Cerebellar cortex (tissue), 1 donor: ENCODE measurements at places on chromosomes 3 and 15.

GRCh38 chr3:135137296-135137695, 342.2 kb downstream of the EPHB1 start:
- no peak for DNase-seq

GRCh38 chr3:6229778-6230410, 631.0 kb upstream of the GRM7 start:
- no peak for DNase-seq

DNA sequence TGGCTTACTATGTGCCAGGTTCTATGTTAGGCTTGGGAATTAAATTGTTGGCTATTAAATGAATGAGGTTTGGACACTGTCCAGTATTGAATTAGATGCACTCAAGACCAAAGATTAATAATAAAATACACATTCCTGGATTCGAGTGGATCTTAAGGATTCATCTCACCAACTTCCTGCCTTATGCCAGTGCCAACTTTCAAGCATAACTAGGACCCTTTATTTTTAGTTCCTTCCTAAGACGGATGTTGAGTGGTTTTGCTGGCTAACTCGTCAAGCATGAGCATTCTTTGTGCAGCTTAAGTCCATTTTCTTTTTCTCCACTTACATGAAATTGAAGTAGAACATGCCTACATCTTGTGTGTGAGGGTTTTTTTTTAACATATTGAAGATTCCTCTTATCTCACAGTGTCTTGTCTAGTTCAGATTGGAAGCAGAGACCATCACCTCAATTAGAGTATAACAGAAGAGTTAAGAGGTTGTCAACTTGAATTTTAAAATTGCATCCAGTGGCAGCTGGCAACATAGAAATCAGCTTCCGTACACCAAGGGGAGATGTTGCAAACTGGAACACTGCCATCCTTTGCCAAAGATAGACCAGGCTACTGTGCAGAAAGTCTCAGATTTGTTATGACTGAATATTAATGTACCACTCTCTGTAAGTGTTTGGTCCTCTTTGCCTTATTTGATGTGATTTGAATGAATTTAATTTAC, 106.3 kb upstream of the BFSP2 start:
- DNase-seq = no peak

DNA sequence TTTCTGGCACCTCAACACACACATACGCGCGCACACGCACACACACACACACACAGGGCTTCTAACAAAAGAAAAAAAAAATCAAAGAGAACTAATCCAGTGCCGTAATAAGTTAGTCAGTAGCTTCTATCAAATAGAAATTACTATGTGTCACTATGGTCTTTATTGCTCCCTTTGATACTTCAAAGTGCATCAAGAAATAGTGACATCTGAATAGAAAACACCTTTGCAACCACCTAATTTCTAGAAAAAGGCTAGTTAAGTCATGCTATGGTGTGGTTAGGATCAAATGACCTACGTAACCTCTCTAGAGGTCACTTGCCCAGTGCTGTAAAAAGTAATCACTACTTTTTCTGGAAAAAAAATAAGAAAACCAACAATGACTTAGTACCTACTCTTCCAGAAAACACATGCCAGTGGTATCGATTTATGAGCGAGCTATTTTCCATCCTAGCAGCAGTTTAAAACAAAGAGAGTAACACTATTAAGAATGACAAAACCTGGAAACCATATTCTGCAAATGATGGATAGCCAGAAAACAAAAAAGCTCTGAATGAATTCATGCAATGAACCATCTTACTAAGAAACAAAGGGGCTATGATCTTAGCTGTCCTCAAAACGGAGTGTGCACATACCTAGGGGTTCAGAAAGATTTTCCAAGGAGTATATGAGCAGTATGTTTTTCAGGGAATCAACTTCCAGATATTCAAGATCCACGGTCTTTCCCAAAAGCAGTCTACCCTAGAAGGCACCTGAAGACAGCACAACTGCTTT, 6.8 kb downstream of the AVEN start:
- DNase-seq = no peak

DNA sequence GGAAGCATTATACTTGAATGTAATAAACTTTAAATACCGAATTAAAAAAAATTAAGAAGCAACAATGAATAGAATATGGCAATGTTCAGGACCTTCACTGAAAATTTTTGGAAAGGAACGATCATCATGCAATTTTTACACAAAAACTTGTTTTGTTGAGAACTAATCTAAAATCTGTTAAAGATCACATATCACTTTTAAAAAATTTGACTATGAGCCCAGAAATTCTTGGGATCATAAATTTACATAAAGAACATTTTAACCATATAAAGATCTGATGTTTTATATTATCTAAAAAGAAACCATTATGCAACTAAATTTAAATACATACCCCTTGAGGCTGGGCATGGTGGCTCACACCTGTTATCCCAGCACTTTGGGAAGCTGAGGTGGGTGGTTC, 76.2 kb upstream of the MELTF start:
- DNase-seq = no peak

DNA sequence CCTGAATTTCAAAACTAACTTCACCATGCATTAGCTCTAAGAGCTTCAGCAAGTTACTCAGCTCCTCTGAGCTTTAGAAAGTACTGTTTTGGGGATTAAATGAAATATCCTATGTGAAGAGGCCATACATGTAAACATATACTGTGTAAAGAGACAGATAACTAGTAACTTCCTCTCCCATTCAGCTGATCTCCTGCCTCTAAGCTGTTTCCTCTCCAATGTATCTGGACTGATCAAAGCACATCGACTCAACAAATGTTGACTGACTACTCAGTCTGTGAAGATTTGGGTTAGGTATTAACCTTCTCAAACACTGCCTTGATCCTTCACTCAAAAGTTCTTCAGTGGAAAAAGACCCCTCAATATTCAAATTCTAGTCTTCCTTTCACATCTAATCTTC, 82.0 kb downstream of the BOC start:
- DNase-seq = no peak

- DNase-seq = no peak
Observed at GRCh38 chr15:63901912-63902670, 68.3 kb upstream of the HERC1 start.

- no peak for DNase-seq
Observed at GRCh38 chr3:5644773-5645670, 457.5 kb downstream of the EDEM1 start.

GRCh38 chr15:81880314-81880713, 165.5 kb downstream of the MEX3B start:
- no peak for DNase-seq

DNA sequence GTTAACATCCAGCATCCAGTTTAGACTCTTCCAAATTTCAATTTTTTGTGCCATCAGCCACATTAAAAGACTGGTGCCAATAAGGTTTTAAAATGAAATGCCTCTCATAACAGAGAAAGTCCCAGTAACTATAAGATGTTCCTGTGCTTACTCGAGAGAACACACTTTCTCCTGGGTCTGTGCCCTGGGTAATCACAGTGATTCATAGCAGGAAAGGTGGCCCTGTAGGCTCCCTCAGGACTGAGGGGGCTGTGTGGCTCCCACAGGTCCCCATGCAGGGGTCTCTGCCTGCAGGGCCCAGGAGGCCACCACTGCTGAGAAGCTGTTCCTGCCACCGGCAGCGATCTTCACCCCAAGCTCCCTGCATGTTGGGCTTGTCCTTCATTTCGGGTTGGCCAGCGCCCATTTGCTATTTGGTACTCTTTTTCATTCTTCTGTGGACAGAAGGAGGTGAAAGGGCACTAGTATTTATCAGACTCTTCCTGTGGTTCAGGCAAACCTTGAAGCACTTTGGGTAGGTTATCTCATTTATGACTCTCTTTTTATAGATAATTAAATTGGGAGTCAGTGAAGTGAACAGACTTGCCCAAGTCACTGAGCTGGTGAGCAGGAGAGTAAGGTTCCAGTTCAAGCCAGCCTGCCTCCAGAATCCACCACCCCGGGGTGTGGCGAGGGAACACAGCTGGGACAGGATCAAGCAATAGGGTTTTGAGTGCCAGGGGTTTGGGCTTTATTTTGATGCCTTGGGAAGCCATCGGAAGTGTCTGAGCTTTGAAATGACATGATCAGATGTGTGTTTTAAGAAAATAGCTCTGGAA, 44.2 kb upstream of the PLXNA1 start:
- DNase-seq = no peak

DNA sequence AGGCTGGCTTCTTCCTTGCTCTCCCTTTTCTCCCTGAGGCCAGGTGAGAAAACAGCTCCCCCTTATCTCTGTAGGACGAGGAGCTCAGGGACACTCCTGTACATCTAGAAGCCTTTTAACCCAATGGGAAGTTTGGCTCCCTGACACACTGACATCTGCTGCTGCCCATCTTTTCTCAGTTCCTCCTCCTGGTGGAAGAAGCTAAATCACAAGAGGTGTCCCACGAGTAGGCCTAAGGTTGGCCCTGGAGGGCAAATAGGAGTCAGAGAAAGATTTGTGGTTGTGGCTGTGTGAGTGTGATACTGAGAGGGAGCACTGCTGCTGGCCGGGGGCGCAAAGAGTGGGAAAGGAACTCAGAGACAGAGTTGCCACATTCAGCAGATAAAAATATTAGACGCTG, 49.5 kb downstream of the ARHGAP31 start:
- DNase-seq = no peak

- no peak for DNase-seq
Observed at GRCh38 chr3:189053322-189053721, 118.4 kb upstream of the TPRG1 start.

DNA sequence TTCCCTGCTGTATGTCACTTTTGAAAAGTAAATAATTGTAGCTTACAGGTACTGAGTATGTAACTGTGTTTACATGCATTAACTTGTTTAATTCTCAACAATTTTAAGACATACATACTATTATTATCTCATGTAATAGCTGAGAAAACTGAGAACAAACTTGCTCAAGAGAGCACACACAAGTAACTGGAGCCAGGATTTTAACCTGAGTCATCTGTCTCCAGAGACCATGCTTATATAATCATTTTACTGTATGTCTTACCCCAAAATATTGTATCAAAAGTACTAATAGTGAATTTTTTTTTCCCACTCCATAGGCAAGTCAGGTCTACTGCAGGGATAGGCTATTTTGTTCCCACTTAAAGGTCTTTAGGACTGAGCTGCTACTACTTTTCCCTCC, 95.4 kb downstream of the FEZF2 start:
- no peak for DNase-seq

- no peak for DNase-seq
Observed at GRCh38 chr15:90585863-90586262, 56.1 kb downstream of the CRTC3 start.

DNA sequence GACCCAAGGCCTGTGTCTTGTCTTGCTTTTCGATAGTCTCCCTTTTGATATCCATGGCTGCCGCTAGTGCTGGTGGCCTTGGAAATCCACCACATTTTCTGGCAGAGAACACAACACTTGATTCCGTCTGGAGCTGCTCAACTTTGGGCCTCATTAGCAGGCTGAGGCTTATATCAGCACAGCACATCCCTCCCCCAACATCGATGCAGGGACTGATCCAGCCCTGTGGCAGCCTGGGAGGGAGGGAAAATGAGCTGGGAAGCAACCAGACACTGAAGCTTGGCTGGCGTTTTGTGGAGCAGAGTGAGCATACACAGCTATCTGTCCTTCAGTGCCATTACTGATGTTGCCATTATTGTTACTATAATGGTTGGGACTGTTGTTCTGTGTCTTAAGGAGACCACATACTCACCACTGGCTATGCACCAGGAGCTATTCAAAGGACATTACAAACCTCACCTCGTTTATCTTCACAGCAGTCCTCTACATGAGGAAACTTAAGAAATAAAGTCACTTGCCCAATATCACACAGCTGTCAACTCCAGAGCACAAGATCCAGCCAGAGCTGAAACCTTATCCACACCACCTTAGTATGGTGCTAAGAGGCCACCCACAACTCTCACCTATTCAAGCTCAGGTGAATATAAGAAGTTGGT, 102.9 kb downstream of the SUCLG2 start:
- DNase-seq = no peak

- no peak for DNase-seq
Observed at GRCh38 chr3:45225465-45226205, 452 bp downstream of the TMEM158 start.

DNA sequence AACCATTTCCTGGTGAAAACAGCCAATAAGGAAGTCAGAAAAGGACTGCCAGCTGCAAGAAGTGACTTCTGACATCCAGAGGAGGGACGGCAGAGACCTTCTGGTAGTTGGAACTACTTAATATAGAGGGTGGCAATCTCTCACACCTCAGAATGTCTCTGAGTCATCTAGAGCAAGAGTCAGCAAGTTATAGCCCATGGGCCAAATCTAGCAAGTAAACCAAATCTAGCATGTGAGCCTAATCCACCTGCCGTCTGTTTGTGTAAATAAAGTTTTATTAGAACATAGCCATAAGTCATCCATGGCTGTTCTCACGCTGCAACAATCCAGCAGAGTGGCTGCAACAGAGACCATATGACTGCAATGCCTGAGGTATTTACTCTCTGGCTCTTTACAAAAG, 160.5 kb upstream of the NR2E3 start:
- DNase-seq = no peak

DNA sequence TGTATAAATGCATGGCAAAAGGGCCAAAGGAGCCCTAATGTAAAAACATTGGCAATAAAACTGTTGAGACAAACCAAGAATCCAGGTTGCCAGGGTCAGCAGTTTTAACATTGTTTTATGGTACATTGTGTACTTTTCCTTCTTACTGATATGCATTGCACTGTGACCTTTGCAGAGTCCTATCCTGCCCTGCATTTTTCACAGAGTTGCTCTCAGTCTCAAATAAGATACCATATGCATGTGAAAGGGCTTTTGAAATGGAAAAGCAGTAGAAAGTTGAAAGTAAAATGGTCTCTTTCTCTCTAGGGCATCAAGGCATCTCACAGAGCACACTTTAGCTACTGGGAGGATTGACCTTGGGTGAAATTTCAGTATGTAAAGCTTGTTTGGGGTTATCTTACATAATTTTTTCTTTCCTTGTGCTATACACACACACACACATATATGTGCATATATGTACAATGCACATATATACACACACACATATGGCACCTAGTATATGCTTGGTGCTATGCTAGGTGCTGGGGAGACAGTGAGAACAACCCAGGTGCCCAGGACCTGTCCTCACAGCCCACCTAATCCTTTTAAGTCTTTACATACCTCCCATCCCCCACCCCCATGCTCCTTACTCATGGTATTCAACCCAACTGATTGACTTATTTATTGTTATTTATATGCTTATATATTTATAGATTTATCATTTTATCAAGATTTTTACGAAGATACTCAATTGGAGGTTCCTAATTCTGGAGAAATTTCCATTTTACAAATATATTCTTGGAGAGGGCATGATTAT, 1.2 kb upstream of the PPP2R3A start:
- peak; percentile 10 for DNase-seq

DNA sequence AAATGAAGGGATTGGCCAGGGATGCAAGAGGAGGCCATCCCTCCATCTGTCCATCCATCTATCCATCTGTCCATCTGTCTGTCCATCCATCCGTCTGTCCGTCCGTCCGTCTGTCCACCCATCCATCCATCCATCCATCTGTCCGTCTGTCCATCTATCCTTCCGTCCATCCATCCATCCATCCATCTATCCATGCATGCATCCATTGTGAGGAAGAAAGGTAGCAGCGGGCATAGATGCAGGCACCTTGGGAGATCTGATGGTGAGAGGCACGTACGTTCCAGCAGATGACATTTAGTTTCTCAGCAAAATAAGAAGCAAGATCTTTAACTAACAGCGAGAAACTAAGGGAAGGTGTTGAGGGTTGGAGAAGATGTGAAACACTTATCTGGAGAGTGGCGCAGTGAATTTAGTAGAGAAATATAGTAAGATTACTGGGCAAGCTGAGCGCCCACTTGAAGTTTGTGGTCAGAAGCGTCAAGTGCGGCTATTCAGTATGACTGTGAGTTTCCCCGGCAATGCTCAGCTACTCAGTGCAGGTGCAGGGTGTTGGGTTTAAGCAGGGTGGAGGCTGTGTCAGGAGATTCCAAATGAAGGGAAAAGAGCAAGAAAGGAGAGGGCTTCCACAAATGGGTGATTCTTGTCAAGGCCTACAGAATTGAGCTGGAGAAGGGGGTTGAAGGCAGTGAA, 22.4 kb upstream of the SRP14 start:
- DNase-seq = no peak
